ENCODE measurements at places on chromosomes 16 and 17.

- DNase-seq: no peak
Measured at GRCh38 chr17:79720705-79721292, 9.9 kb upstream of the ENPP7 start.

DNA sequence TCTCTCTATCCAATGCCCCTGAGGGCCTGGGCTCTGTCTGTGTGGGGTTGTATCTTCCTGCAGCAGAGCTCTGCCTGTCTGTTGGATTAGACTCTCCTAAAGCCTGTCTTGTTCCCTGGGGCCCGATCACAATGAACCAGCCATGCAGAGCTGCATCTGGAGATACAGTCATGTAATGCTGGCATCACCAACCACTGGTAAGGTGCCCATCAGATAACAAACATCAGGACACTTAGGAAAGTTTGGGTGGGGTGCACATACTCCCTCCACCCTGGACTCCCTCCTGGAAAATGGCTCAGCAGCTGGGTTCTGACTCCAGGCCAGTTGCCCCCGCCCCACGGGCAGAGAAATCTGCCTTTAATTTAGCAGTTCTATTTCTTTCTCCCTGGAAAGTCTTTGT lies 61.3 kb upstream of the BRD7 start:
- DNase-seq: no peak

DNA sequence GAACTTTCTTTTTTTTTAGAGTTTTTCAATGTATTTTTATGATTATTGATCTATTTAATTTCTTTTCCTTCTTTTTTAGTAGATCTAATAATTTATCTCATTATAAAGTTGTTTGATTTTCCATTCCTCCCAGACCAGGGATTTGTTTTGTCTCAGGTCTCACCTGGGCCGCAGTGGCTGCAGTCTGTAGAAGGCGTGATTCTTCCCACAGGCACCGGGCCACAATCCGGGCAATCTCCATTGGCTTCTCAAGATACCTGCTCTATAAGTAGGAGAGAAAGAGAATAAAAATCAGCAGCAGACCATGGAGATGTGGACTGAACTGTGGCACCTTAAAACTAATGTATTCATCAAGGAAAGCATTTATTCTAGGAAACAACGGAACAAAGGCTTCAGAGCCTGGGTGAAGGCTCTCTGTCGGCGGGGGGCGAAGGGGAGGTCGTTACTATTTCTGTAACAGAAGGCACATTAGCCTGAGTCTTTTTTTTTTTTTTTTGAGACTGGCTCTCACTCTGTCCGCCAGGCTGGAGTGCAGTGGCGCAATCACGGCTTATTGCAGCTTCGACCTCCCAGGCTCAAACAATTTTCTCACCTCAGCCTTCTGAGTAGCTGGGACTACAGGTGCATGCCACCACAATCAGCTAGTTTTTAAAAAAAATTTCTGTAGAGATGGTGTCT lies 42.7 kb downstream of the STAT3 start:
- no peak for DNase-seq

DNA sequence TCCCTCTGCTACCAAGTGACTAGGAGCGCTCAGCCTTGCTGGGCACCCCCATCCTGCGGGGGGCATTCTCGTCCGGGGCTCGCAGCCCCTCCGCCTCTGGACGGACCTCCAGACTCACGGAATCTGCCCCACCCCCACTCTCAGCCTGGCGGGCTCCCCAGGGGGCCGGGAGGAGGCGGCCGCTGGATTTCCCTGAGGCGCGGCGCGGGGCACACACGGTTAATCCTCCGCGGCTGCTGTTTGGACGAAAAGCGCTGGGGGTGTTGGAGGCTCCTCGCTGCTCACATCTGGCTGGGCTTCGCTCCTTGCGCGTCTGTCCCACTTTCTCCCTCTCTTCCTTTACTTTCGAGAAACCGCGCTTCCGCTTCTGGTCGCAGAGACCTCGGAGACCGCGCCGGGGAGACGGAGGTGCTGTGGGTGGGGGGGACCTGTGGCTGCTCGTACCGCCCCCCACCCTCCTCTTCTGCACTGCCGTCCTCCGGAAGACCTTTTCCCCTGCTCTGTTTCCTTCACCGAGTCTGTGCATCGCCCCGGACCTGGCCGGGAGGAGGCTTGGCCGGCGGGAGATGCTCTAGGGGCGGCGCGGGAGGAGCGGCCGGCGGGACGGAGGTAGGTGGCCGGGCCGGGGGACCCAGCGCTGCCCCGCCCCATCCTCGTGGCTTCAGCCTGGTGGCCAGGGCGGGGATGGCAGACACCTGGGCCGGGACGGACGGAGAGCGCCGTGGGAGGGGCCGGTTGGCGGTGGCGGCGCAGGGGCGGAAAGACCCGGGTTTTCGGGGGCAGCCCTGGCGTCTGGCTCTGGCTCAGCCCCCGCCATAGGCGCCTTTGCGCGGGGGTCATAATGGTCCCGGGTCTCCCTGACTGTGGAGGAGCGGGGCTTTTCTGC lies at the start of gene C1QTNF1:
Gene C1QTNF1 (plus strand): TSS at position 284 of the 886 bp plus-strand sequence. CDS start 19,800 bp downstream, outside the sequence.
- no peak for DNase-seq

DNA sequence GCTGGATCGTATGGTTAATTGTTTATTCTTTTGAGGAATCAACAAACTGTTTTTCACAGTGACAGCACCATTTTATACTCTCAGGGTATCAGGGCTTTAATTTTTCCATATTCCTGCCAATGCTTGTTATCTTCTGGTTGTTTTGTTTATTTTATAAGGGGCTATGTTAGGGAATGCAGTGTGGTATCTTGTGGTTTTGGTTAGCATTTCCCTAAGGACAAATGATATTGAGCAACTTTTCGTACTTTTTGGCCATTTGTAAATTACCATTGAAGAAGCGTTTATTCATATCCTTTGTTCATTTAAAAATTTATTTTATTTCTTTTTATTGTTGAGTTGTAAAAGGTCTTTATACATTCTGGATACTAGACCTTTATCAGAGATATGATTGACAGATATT lies 322.0 kb upstream of the SALL1 start:
- DNase-seq: no peak

- DNase-seq: no peak
Measured at GRCh38 chr17:13952009-13952750, 117.1 kb upstream of the COX10 start.
